ENCODE measurements at places on chromosomes 7 and 10.

- DNase-seq: no peak
Observed at GRCh38 chr10:71882813-71883659, 32.0 kb upstream of the PSAP start.

DNA sequence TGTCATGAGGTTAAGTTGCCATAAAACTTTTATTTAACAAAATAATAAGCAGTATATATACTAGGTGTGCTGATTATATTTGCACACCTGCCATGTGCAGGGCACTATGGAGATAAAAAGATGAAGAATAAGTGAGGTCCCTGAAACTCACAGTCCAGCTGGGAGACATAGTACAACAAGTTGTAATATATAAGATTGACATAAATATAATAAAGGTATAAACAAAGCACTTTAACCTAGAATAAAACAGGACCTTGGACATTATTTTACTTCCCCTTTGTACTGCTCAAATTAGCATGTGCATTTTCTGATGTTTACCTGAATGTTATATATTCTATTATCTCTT is 6.2 kb downstream of the STK17A start:
- DNase-seq: no peak

- no peak for DNase-seq
Observed at GRCh38 chr7:3380886-3381685, 80.0 kb downstream of the SDK1 start.

DNA sequence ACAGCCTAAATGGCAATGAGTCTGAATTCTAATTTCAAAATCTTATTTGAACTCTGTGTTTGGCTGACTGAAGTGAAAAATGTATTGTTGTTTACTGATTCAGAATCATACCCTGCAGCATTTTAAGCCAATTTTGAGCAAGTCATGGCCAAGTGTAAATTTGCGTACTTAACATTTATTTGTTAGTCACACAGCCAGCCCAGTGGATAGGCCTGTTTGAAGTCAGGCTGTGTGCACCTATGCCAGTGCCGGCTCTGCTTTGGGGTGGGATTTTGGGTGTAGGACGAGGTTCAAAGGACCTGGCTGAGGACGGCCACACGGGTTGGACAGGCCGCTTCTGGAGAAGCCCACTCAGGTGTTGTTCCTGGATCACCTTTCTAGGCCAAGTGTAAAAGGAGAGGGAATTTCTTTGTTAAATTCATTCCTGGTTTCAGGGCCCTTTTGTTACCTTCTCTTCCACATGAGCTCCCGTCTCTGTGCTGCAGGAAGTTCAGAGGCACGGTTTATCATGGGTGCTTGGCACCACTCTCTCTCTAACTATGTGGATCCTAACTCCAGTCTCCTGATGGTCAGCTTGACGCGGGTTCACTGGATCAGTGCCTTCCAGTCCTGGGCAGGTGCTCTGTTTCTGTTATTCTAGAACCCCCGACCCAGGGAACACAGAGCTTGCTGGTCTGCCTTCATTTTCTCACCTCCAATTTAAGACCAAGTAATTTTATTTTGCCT is 84.7 kb downstream of the CCNY start:
- DNase-seq: no peak

GRCh38 chr7:140635816-140636215 is 4.8 kb downstream of the DENND2A start:
- DNase-seq: no peak

GRCh38 chr7:4787947-4788626 is 12.7 kb downstream of the AP5Z1 start:
- DNase-seq: no peak

- DNase-seq: no peak
Observed at GRCh38 chr10:73902351-73902750, 8.6 kb upstream of the PLAU start.

DNA sequence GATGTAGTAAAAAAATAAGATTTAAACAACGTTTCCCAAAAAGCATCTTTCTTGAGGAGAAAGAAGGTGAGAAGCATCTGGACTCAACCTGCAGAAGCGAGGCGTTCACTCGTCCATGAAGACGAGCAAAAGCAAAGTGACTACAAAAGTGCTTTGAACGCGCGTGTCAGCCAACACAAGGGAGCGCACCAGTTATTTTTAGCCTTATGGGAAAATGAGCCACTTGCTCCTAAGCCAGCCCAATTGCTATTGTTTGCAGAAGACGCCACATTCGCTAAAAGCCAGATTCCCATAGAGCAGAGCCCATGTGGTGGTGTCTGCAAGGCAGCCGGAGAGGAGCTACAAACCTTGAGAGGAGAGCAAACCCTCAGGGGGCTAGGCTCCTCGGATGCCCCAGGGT is 122.5 kb downstream of the FAM53B start:
- DNase-seq: no peak

DNA sequence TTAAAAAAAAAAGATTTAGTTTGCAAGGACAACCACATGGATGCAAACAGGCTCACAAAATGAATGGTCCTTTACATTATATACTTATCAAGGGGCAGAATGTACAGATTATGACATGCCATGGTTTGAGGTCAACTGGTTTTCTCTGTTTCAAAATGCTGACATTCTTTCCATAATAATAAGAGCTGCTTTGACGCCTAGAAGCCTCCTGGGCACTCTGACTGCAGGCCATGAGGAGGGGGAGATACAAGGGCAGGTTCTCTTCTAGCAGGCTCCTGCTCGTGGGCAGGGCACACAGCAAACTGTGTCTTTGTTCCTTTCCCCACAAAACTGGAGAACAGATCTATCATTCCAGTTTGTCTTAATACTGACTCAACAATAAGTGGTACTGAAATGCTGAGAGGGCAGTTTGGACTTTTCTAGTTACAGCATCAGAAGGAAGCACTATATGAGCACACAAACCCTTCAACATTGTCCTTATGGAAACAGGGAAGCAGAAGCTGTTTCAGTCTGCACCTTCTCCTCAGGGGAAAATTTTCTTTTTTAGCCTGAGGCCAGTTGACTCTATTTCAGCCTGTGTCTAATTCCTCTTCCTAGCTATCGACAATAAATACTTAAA is 314.9 kb upstream of the AOAH start:
- DNase-seq: no peak

DNA sequence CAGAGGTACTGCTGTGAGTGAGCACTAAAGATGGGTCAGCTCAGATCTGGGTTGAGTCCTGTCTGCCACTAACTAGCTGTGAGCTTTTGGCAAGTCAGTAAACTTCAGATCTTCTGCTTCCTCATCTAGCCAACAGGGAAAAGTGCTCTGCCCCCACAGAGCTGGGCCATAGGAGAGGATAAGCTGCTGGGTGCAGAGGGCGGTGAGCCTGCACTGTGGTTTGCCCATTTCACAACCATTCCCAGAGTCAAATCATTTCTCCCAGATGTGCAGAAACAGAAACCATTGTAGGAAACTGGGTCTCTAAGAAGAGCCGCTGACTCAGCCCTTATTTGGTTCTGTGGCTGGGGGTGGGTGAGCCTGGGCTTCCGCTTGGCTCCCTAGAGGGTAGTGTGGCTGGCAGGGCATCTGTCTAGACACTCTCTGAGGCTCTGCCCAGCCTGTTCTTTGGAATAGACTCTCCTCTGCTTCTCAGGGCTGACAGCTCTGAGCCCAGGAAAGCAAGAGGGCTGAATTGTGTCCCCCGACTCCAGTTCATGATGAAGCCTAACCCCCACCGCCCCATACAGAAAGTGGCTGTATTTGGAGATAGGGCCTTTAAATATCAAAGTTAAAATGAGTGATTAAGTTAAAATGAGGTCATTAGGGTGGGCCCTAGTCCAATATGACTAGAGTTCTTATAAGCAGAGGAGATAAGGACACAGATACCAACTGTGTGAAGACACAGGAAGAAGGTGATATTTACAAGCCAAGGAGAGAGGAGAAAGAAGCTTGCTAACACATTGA is 29.5 kb upstream of the ARHGAP22 start:
- DNase-seq: no peak

DNA sequence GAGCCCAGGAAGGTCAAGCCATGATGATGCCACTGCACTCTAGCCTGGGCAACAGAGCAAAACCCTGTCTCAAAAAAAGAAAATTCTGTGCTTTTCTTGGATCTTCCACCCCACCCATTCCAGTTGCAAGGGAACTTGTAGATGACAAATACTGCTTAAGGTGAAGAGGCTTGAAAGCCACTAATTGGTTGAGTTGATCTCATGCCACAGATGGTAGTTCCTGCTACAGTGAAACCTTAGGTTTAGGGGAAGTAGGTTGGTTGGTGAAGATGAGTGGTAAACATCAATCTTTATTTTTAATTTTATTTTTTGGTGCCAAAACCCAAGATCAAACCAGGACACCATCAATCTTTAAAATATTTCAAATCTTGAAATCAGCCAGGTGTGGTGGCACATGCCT is 2.9 kb upstream of the GDI2 start:
- no peak for DNase-seq

DNA sequence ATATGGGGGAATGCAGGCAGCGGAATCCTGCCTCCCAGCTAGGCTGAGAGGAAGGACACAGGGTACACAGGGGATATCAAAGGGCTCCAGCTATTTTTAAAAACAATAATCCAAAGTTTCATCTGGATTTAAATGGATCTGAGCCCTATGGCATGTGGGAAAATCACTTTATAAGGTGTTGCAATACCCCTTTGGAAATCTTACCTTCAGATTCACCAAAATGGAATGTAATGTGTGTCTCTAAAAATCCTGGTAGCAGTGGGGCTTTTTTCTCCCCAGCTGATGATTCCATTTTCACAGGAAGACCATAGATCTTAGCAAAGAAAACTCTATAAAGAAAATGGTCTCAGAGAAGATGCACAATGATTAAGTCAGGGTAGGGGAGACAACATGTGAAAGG is 722.2 kb downstream of the PARD3 start:
- no peak for DNase-seq

Data from stimulated activated CD8-positive, alpha-beta memory T cell treated with anti-CD3 and anti-CD28 coated beads, Interleukin-15, amount 100 ng/mL, for 24 hours (primary cell).